ELF-1 (cell line): ENCODE measurements at places on chromosomes 1 and 21.

DNA sequence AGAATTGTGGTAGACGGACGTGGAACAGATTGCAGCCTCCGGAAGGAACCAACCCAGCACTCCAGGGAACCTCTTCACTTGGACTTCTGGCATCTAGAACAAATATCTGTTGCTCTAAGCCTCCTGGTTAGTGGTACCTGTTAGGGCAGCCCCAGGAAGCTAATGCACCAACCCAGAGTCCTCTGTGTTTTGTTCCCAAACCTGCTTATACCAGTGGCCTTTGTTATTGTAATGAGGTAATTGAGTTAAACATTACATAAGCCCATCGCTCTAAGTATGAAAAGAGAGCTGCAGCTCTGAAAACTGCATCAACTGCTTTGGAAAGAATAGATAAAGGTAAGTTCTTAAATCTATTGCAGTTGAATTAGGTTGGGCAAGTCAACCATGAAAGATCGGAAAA is 516.7 kb downstream of the NPHP4 start:
- peak; percentile 6 for DNase-seq

- no peak for DNase-seq
Observed at GRCh38 chr1:33259879-33260278, 3.6 kb downstream of the ZNF362 start.

DNA sequence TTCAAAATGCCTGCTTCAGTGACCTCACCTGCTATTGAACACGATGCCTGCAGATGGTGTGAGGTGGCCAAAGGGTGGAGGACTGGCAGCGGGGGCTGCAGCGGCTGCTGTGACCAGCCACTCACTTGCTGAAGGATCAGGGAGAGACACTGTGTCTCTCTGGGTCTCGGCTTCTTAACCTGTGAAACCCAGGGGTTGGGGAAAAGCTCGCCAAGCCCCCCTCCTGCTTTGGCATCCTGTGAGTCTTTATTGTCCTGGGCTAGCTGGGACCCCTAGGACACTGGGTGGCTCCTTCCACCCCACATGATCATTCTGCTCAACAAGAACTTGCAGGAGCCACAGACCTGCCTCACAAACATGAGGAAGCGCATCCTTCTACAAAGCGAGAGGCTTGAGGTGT is 112.8 kb downstream of the SIM2 start:
- no peak for DNase-seq

- no peak for DNase-seq
Observed at GRCh38 chr1:225880636-225881035, 1.5 kb downstream of the TMEM63A start.

GRCh38 chr1:54714881-54715492 is 674 bp upstream of the TTC4 start:
- DNase-seq: no peak

- peak; percentile 6 for DNase-seq
Observed at GRCh38 chr1:223319905-223320580, 43.9 kb downstream of the SUSD4 start.

GRCh38 chr1:248611883-248612414 is 14.4 kb upstream of the OR2T10 start:
- no peak for DNase-seq

DNA sequence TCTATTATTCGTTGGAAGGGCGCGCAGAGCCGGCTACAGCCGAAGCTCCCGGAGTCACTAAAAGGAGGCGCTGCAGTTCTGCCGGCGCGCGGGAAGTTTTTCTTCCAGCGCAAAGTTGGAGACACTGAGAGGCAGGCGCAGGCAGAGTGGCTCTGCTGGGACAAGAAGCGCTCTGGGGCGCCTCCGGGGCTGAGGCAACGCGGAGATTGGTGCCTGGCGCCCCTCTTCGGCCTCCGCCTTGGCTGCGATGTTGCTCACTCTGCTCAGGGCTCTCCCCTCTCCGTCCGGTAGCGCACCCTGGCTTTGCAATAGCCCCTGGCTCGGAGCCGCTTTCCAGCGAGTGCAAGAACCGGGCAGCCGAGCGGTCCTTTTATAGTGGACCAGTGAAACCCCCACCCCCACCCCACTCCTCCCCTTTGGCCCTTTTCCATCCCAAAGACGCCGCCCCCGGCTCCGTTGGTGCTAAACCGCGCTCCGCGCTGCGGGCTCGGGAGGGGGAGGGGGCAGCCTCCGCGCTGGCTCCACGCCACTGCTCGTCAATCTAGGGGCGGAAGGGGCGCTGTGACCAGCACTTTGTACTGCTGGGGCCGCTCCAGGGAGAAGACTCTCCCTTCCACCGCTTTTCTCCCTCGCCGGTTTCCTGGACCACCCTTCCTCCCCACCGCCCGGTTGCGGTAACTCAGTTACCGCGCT is at the start of gene ADAMTS1:
ADAMTS1 (minus strand) TSS at position 344 of the 693 bp plus-strand sequence. CDS start 455 bp downstream, outside the sequence.
- peak; percentile 90 for DNase-seq

- DNase-seq: no peak
Observed at GRCh38 chr1:22831729-22832413, 121.2 kb downstream of the EPHB2 start.

DNA sequence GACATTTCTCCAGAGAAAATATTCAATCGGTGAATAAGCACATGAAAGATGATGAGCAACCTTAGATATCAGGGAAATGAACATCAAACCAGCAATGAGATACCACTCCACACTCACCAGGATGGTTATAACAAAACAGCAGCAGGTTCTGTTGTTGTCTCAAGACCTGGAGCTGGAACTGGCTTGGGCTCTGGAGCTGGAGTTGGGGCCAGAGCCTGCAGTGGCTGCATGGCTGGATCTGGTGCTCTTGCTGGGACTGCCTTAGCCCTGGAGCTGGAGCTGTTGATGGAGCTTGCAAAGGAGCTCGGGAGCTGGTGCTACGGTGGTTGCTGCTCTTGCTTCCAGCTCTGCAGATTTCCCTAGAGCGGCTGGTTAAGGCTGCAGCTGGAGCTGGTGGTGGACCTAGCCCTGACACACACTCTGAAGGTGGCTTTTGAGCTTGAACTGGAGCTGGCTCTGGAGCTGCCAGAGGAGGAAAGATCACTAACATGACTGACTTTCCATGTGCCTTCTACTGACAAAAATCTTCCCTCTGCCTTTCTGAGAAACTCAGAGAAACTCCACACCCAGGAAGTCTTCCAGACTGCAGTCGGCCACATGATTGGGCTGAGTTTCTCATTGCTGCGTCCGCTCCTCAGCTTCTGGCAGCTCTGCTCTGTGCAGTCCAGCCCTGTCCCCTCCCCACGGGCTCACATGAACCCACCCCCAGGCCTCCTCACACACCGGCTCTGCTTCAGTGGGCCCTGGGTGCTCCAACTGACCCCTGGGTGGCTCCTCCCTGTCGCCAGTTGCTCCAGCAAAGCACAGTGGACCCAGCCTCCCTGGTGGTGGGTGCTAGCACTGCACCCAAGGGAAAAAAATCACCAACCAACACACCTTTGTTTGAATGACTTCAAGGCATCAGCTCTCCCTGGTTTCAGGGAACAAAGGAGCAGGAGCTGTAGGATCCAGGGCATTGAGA is 139.1 kb upstream of the FMN2 start:
- peak; percentile 66 for DNase-seq

DNA sequence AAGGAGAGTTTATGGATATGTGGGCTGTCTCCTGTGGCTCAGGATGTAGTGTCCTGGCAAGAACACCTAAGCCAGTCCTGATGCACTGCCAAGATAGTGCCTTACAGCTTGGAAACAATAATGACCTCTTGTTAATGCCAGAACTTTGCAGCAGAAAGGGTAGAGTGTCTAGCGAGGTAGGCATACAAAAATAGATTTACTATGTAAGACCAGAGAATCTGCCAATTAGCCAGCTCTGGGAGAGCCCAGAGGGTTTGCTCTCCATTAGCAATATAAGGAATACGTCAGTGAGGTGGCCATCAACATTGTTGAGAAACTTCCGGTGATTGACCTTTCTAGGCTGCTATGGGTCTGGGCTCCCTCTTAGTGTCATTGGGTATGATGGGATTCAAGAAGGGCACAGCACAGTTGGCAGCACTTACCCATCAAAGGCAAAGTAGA is 178.5 kb upstream of the GALNT2 start:
- DNase-seq: no peak

DNA sequence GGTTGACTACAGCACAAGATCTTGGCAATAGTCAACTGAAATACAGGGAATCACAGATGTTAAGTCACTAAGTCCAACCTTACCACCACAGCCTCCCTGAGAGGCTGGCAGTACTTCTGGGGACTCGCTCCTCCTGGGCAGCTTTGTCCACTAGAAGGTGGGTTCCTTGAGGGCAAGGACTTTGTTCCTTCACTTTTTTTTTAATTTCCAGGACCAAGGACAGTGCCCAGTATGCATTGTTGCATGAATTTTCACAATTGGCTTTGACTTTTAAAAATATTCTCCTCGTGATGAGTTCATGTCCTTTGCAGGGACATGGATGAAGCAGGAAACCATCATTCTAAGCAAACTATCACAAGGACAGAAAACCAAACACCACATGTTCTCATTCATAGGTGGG is 96.7 kb upstream of the IGSF21 start:
- DNase-seq: no peak

- no peak for DNase-seq
Observed at GRCh38 chr1:1260843-1261560, 12.7 kb downstream of the UBE2J2 start.

GRCh38 chr1:198265073-198265661 is 108.4 kb downstream of the NEK7 start:
- DNase-seq: no peak

GRCh38 chr1:217599154-217599553 is 31.7 kb downstream of the GPATCH2 start:
- DNase-seq: no peak

DNA sequence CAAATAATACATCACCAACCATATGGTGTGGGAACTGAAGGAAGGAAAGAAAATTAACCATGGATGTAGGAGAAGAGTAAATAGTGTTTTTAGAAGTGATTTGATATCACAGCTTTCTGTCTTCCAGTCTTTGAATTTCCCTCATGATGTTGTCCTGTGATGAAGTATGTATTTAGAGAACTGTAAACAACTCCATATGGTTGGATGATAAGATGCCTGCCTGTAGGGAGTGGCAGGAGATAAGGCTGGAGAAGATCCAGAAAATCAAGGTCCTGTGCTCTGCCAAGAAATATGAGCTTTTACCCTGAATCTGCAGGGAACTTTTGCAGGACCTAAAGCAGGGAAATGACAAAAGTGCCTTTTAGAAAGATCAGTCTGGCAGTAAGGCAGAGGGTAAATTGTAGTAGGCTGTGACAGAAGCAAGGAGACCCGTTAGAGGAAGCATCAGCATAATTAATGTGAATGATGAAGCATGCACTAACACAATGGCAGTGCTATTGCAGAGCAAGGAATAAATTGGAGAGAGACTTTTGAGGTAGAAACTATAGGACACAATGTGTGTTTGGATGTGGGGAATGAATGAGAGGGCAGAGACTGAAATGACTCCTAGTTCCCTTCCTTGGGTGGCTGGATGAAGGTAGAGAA is 21.9 kb downstream of the CEPT1 start:
- DNase-seq: no peak

- peak; percentile 58 for DNase-seq
Observed at GRCh38 chr1:247681288-247681897, 1.9 kb upstream of the OR13G1 start.

GRCh38 chr1:183880531-183881243 is 75.8 kb downstream of the RGL1 start:
- no peak for DNase-seq

DNA sequence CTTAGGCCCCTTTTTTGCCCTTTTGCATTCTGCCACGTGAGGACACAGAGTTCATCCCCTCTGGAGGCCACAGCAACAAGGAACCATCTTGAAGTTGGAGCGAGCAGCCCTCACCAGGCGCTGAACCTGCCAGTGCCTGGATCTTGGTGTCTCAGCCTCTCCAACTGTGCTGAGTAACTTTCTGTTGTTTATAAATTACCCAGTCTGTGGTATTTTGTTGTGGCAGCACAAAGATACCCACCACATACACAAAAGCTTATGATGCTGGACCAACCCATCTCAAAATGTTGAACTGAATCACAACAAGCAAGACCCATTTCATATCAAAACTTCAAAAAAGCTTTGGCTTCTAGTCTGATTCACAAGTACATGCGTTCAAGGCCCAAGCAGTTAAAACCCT is 649.9 kb downstream of the KIF26B start:
- no peak for DNase-seq
